Activated naive CD8-positive, alpha-beta T cell treated with anti-CD3 and anti-CD28 coated beads for 36 hours (primary cell): ENCODE measurements at places on chromosomes 11 and 22.
A peak's percentile ranks its signal among the peaks of the same experiment; 100 is the strongest.

GRCh38 chr22:48670731-48671130 lies 1156.9 kb downstream of the BRD1 start:
- DNase-seq, result no peak

- DNase-seq, result no peak
Measured at GRCh38 chr11:59423835-59424234, 2.4 kb downstream of the OR5A2 start.

DNA sequence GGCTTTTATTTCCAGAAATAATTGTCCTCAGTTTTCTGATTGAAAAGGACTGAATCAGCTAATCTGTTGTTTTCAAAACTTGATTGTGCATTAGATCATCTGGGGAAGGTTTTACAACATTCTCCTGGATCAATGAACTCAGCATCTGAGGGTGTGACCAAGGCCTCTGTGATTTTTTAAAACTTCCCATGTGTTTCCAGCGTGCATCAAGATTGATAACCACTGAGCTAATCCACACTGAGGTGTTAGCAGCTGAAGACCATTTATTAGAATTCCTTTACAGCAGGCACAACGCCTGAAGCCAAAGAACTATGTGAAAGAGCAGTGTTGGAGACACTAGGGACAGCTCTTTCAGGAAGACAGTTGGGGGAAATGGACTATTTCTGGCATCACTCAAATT lies 10.2 kb downstream of the VSTM5 start:
- no peak for DNase-seq

DNA sequence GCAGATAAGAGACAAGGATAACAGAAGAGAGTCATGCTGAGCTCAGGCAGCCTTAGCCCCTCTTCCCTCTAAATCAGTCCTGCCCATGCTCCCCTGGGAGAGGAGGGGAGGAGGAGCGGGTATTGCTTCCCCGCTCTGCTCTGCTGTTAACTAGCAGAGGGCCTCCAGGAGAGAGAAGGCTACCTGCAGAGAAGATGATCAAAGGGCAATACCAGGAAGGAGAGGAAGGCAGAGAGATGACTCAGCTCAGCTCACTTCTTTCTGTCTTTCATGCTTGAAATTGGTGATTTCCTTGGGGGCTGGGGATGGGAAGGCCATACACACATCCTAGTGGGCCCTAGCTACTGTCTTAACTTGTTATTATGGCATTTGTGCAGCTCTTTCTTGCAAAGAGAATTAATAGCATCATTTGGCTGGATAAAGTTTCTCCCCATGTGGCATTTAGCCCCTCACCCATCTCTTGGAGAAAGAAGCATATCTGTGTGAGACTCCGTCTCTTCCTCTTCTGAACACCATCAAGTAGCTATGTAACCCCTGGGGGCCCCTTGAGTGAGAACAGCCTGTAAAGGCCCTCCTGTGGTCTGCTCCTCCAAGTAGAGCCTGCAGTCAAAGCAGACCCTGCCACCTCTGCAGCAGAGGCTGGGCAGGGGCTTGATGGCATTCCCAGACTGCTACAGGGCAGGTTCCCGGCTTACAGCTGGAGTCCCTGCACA lies 33.4 kb upstream of the AMOTL1 start:
- DNase-seq, result no peak

DNA sequence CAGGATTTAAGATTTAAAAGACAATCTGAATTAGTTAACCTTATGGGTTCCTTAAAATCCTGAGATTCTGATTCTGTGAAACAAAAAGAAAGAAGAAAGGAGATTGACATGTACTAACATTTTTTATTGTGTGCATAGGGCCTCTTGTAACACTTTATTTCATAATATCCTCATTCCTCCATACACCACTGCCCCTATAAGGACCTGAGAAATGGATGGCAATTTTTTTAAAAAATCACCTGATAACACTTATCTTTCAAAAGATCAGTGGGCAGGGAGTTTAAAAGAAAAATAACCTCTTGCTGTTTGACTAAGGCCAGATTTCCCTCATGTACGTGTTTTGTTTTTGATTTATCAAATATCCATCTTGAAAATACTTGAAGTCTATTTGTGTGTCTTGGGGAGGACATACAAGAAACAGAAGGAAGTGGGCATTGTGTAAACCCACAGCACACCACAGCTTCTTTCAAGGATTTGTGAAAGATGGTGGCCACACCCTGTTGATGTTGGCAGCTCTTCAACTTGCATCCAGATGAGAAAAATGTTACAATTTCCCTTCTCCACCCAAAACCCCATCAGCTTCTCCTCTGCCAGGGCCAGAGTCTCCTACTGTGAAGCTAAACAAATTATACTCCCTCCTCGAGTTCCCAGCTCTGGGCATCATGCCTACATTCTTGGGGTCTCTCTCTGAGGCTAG lies 35.0 kb upstream of the MPEG1 start:
- no peak for DNase-seq

GRCh38 chr22:49243335-49243734 lies 584.3 kb downstream of the BRD1 start:
- no peak for DNase-seq

- no peak for DNase-seq
Measured at GRCh38 chr11:125129316-125129993, 18.0 kb upstream of the TMEM218 start.

GRCh38 chr22:50531962-50532674 lies 2.3 kb upstream of the TYMP start:
- no peak for DNase-seq

DNA sequence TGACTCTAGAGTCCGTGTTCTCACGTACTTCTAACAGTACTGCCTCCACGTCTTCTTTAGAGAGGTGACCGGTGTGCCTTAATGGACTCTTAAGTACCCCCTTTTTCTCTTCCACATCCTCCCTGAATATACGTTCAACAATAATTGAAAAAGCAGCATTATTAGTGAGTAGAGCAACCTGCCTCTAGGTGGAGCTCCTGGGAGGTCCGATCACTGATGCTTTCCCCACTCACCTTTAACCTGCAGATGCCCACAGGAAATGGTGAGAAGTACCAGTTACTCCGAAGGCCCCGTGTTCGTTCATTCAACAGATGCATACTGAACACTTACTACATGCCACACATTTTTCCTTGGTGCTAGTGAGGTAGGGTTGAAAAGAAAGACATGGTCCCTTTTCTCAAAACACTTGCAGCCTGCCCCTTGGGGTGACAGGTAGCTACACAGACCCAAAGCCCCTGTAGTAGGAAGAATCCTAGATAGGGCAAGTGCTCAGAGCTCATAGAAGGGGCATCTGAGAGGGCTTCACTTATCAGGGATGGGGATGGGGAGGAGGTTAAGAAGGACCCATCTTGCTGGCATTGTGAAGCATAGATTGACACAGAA lies 72.7 kb downstream of the FEZ1 start:
- no peak for DNase-seq

- DNase-seq, result no peak
Measured at GRCh38 chr11:8873741-8874405, 37.1 kb upstream of the AKIP1 start.

- DNase-seq, result peak; percentile 18
Measured at GRCh38 chr11:62792202-62792575, 383 bp upstream of the TMEM223 start.

DNA sequence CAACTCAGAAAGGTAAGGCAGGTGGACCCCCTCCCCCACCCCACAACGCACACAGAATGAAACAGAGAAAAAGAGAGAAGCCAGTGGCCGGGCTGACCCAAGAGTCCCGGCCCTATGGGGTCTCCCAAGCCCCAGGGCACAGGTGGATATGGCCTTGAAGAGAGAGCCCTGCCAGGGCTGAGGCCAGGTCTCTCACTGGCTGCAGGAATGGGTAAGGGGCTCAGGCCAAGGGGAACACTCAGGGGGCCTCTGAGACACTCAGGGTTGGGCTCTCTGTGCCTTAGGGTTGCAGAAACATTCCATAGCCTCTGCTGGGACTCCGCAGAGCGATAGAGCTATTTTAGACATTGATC lies 98.0 kb downstream of the PDE2A start:
- no peak for DNase-seq

- peak; percentile 30 for DNase-seq
Measured at GRCh38 chr11:75547617-75548058, 14.4 kb upstream of the SERPINH1 start.

- no peak for DNase-seq
Measured at GRCh38 chr11:74288161-74288560, 23.3 kb downstream of the P4HA3 start.

DNA sequence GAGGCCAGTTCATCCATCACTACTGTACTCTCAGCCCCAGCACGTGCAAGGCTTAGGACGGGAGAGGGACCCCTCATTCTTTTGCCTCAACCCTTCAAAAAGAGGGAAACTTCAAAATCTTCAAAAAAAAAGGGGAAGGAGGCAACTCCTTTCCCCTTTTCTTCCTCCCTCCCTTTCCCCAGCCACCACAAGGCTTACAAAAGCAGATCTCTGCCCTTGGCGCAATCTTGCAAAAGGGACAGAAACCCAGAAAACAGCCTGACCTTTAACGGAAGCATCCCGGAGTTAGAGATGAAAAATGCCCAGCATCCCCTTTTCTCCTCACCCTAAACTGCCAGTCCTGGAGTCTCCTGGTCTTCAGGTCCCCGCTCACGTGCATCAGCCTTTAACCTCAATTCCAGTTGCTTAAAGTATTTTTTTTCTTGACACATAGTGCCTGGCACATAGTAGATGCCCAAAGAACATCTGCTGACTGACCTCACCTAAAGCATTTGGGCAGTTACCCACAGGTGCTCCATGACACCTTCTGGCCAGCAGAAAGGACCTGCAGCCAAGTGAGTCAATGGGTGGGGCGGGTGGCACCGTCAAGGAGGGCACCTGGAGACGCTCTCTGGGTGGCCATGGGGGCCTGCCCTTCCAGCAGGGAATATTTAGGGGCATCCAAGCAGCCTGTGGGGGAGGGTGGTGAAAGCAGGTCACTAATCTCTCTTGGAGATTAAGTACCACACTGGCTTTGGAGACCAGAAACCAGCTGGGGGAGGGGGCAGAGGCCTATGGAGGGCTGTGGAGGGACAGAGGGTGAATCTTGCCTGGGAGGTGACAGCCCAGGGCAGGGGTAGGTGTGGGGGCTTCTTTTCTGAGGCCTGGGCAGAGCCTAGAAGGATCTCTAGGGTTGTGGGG lies 16.3 kb downstream of the NECTIN1 start:
- DNase-seq, result no peak

DNA sequence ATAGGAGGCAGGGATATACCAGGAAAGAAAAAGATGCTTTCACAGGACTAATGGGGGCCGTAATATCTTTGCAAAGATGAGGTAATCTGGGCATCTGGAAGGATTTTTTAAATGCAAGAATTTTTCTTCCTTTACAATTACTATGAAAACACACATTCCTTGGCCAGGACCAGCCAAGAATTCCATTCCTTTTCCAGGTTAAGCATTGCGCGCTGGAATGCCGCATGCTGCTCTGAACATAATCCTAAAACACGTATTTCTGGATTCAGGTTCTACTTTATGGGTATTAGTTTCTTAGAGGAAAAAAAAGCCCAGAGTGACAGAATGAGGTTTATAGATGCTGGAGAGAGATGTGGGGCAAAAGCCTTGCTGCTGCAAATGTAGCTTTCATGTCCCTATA lies 99.4 kb upstream of the SORL1-AS1 start:
- DNase-seq, result no peak

GRCh38 chr22:29165321-29166060 lies 40.2 kb upstream of the EMID1 start:
- DNase-seq, result no peak

- DNase-seq, result no peak
Measured at GRCh38 chr22:27348634-27349033, 452.9 kb downstream of the MN1 start.

- peak; percentile 73 for DNase-seq
Measured at GRCh38 chr11:64060861-64061444, 25.2 kb downstream of the FLRT1 start.

DNA sequence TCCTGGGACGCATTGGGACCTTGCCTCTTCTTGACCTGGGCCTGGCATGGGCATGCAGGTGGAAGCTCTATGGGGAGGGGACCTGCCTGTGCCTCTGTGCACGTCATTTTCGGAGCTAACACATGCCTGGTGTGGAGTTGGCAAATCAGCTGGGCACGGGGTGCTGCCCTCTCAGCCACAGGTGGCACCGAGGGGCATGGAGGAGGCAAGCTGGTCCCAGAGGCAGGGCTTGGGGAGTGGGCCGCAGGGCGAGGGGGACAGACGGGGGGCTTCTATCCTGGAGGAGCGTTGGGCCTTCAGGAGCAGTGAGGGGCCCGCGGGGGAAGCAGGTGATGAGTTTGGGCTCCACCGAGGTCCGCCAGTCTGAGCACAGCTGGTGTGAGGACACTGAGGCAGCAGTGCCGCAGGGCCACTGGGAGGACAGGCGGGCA lies 362.0 kb downstream of the TBC1D22A start:
- no peak for DNase-seq

GRCh38 chr11:126385991-126386728 lies 30.7 kb downstream of the ST3GAL4 start:
- DNase-seq, result no peak

- no peak for DNase-seq
Measured at GRCh38 chr22:44971651-44972362, 38.0 kb downstream of the PHF21B start.

- no peak for DNase-seq
Measured at GRCh38 chr11:10490032-10490397, 35.0 kb downstream of the AMPD3 start.

GRCh38 chr11:31772412-31772811 lies 38.7 kb downstream of the PAX6 start:
- no peak for DNase-seq

DNA sequence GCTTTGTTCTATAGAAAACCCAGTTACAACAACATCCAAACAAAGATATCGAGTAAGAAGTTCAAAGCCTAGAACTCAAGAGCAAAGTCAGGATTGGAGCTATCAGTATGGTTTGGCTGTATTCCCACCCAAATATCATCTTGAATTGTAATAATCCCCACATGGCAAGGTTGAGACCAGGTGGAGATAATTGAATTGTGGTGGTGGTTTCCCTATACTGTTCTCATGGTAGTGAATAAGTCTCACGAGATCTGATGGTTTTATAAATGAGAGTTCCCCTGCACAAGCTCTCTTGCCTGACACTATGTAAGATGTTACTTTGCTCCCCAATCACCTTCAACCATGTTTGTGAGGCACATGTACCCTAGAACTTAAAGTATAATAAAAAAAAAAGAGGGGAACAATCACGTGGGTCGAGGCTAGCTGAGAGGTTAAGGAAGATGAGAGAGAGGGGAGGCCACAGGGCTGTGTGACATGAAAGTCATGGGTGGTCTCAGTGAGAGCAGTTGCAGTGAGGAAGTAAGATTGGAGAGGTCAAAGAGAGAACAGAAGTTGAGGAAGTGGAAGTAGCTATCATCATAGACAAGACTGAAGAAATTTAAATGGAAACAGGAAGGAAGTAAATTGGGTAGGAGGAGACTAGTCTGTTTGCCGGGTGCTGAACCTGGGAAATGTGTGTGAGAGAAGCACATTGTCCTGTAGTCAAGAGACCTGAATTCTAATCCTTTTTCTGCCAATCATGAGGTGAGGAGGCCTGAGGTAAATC lies 80.1 kb upstream of the CD44 start:
- no peak for DNase-seq

DNA sequence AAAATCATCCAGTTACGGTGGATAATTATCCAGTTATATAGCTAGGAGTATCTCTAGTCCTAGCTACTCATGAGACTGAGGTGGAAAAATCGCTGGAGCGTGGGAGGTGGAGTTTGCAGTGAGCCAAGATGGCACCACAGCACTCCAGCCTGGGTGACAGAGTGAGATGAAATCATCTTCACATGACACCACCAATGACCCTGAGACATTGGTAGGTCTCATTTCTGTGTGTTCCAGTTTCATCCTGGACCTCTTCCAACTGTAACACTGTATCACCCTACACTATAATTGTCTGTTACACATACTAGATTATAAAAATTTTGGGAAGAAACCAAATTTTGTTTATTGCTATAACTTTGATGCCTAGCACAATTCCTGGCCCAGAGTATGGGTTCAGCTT lies 446.8 kb downstream of the TMEM135 start:
- DNase-seq, result no peak

GRCh38 chr11:109641549-109641948 lies 219.6 kb downstream of the C11orf87 start:
- DNase-seq, result no peak
